ENCODE measurements at places on chromosomes 3 and 15.

GRCh38 chr3:105843994-105844393, 24.8 kb downstream of the CBLB start:
- no peak for DNase-seq

DNA sequence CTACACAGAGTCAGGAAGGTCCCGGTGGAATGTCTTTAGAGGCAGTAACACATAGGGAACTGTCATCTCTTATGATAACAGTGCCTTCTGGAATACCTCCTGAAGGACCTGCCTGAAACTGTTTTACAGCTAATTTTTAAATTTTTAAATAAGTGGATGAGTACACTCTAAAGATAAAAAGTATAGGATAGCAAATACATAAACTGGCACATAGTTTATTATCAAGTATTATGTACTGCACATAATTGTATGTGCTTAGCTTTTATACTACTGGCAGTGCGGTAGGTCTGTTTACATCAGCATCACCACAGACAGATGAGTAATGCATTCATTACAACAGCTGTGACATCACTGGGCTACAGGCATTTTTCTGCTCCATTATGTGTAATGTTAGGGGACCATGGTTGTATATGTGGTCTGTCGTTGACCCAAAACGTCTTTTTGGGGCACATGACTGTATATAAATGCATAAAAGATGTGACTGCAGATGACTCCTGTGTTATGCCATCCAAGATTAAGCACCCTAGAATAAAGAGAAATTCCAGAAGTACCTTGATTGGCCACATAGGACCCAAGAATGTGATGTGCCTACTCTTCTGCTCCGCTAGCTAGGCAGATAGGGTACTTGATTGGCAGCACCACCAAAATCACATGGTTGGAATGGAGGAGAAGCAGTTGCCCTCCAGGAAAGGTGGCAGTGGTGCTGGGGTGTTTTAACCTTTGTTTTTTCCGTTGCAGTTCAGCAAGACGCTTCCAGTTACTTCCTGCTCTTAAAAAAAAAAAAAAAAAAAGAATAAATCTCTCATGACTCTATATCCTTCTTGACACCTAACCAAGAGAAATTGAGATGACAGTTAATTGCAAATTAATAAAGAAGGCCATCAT, 3.3 kb downstream of the VPS8 start:
- DNase-seq = no peak

DNA sequence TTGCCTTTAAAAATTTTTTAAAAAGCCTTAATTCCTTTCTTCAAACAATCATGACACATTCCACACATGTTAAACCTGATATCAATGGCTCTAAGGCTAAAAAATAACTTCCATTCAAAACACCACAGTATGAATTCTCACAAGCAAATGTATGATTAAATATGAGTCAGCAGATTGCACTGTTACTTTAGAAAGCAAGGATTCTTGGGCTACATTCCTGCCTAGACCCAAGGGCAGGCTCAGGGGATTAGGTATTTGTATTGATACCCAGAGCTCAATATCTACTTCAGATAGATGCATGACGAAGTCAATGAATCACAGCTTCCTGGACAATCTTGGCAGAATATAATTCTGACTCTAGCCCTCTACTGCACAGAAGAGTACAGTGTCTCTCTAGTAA, 65.7 kb downstream of the RARB start:
- DNase-seq = no peak

DNA sequence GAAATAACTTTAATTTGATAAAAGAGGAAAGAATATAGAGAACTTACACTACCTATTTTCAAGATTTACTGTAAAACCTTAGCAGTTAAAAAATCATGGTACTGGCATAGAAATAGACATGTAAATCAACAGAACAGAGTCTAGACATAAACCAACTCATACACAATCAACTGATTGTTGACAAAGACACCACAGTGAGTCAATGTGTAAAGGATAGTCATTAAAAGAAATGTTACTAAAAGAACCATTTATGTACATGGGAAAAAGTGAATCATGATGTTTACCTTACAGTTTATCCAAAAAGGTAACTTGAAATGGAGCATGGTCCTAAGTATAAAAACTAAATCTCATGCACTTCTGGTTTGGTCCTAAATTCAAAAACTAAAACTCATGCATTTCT, 847.4 kb downstream of the IGSF11 start:
- DNase-seq = no peak

DNA sequence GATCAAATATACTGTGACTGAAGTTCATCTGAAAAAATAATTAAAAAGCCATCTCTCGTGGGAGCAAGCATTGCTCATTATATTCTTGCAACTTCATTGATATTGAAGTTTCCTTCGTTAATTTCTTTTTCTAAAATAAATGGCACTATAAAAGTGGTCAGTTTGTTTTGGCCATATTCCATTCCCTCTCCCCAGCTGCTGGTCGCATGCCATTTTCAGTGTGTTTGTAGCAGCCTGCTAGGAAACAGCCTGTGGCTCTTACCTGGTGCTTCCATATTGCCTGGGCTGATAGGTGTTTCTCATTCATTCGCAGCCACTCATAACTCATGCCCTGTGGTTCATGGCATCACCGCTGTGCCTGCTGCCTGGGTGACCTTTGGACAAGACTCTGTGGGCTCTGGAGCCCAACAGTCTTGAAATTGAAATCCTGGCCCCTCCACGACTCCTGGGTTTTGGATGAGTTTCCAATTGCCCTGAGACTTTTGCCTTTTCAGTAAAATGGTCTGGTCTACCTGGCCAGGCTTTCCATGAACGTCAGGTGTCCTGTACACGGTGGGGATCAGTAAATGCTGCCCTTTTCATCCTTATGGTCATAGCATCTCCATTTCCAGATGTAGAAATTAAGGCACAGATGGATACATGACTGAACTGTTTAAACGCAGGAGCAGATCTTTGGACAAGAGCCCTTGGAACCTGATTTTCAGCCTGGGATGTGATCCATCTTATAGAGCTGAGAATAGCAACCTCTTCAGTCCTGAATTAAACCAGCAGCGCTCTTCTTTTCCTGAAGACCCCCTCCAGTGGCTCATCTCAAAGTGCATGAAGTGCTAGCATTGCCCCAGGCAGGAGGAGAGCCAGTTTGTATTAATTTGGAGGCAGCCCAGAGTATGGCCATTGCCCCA, 69.4 kb downstream of the SLCO3A1 start:
- DNase-seq = no peak

- no peak for DNase-seq
Measured at GRCh38 chr15:80403712-80404056, 498 bp upstream of the ARNT2 start.

- no peak for DNase-seq
Measured at GRCh38 chr3:66010739-66011655, 27.7 kb downstream of the MAGI1 start.

- no peak for DNase-seq
Measured at GRCh38 chr3:156187146-156187769, 66.9 kb downstream of the KCNAB1 start.

GRCh38 chr3:40580494-40581091, 55.8 kb downstream of the ZNF621 start:
- no peak for DNase-seq

DNA sequence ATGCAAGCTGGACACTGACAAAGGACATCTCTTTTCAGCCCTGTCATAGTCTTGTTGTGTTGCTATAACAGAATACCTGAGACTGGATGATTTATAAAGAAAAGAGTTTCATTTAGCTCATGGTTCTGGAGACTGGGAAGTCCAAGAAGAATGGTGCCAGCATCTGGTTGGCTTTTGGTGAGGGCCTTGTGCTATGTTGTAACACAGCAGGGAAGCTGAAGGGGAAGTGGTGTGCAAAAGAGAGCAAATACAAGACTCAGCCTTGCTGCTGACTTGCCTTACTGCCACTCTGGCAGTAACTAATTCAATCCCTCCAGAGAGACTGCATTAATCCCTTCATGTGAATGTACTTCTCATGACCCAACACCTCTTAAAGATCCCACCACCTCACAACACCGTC, 356.3 kb upstream of the PROK2 start:
- no peak for DNase-seq

- DNase-seq = no peak
Measured at GRCh38 chr3:164687211-164687610, 391.1 kb downstream of the SI start.

- no peak for DNase-seq
Measured at GRCh38 chr3:65914032-65914739, 124.5 kb downstream of the MAGI1 start.

GRCh38 chr3:17874636-17875035, 132.2 kb upstream of the TBC1D5 start:
- DNase-seq = no peak

GRCh38 chr3:22542311-22542710, 660.8 kb upstream of the UBE2E2 start:
- DNase-seq = no peak

- DNase-seq = no peak
Measured at GRCh38 chr3:14451844-14452739, 49.7 kb downstream of the SLC6A6 start.

GRCh38 chr3:159733194-159733860, 255.3 kb upstream of the IL12A start:
- DNase-seq = no peak

DNA sequence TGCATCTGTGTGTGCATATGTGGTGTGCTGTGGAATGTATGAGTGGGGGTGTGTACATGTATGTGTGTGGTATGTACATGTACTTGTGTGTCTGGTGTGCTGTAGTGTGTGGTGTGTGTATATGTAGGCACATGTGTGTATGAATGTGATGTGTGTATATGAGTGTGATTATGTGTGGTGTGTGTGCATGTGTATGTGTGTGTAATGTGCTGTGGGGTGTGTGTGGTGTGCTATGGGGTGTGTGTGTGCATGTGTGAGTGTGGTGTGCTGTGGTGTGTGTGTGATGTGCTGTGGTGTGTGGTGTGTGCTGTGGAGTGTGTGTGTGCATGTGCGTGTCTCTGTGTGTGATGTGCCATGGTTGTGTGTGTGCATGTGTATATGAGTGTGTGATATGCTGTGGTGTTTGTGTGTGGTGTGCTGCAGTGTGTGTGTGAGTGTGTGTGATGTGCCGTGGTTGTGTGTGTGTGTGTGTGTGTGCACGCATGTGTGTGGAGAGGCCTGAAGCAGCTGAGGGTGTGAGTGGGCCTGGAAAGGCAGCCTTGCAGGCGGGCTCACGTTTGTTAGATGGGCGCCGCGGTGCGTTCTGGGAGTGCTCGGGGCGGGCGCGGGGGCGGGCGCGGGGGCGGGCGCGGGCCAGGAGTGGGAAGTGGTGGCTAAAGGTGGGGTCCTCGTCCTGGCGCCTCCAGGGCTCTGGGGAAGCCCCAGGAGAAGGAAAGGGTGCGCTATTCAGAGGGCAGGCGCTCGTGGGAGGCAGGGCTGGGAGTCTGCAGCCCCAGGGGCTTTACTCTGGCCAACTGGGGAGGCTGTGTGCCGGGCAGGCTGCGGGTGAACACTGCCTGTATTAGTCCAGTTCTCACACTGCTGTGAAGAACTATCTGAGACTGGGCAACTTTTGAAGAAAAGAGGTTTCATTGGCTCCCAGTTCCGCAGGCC, 116.9 kb downstream of the GABRG3 start:
- DNase-seq = no peak

DNA sequence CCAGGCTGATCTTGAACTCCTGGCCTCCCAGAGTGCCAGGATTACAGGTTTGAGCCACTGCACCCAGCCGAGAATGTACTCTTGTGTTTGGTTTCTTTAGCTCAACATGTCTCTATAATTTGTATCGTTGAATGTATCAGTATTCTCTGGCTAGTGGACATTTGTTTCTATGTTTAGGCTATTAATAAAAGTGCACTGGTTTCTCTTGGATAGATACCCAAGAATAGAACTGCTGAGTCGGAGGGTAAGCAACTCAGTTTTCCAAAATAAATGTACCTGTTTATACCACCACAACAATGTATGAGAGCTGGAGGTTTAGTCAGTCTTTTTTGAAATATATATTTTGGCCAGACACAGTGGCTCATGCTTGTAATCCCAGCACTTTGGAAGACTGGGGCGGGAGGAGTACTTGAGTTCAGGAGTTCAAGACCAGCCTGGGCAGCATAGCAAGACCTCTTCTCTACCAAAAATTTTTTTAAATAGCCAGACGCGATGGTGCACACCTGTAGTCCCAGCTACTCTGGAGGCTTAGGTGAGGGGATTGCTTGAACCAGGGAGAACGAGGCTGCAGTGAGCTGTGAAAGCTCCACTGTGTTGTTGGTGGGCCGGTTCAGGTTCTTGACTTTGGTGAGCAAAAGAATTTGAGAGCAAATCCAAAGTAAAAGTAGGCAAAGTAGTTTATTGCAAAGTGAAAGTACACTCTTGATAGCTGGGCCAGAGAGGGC, 7.7 kb upstream of the IVD start:
- DNase-seq = no peak

DNA sequence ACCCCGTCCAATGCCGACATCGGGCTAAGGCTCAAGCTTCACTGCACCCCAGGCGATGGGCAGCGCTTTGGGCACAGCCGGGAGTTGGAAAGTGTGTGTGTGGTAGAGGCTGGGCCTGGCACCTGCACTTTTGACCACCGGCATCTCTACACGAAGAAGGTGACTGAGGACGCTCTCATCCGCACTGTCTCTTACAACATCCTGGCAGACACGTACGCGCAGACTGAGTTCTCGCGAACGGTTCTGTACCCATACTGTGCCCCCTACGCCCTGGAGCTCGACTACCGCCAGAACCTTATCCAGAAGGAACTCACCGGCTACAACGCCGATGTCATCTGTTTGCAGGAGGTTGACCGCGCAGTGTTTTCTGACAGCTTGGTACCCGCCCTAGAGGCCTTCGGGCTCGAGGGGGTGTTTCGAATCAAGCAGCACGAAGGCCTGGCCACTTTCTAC, 1.0 kb downstream of the PDE12 start:
- no peak for DNase-seq

GRCh38 chr15:37134699-37135131, 34.4 kb upstream of the MEIS2 start:
- no peak for DNase-seq

DNA sequence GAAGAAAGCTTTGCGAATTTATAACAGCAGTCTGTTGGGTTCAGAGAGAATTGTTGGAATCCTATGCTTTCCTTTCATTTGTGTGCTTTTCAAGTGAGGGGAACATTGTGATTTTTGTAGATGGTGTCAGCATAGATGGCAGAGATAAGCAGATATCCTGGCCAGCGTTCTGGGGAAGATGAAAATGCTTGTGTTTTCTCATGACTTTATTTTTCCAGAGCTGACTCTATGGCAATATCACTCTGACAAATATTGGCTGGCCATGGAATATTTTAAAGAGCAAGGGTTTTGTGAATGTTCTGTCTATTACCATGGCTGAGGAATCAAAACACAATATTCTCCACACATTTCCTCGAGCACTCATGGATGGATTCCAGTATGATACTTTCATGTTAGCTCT, 108.8 kb downstream of the MITF start:
- no peak for DNase-seq

- no peak for DNase-seq
Measured at GRCh38 chr3:163812006-163812405, 1266.3 kb downstream of the SI start.

GRCh38 chr3:69803681-69804270, 64.5 kb downstream of the MITF start:
- no peak for DNase-seq

Data from stimulated activated CD8-positive, alpha-beta memory T cell treated with anti-CD3 and anti-CD28 coated beads, Interleukin-4, amount 100 ng/mL, for 4 hours (primary cell).